ENCODE measurements at places on chromosomes 5 and 9.

- DNase-seq = no peak
These were observed 27.3 kb upstream of the GFPT2 start for GRCh38 chr5:180380441-180380840.

DNA sequence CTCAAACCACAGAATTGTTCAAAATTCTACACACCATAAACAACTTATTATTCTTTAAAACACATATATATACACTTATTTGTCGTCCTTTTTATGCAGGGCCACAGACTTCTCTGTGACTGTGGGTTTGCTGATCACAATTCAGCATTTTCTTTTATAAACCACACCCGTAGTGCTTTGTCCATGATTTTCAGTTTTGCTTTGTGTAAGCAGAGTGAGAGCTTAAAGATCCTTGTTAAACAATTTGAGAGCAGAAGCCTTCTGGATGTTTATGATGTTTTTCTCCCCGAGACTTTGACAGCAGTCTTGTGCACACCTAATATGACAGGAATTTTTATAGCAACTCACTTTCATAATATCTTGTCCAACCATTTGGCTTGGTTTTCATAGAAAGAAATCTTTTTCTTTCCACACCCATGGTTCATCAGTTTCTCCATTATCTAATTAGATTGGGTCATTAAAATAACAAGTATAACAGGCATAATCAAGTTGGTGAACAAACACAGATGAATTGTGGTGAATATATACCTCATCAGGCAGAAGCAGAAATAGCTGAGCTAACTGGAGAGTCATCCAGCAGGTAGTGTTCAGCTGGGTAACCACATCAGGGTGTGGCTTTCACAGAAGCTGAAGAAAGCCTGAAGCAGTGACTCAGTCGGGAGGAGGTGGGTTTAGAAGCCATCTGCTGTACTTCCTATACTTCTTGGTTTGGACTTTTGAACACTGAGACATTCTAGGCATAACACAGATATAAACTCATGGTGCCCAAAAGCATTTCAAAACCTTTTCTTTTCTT lies 232.8 kb downstream of the DOCK8 start:
- DNase-seq = no peak

DNA sequence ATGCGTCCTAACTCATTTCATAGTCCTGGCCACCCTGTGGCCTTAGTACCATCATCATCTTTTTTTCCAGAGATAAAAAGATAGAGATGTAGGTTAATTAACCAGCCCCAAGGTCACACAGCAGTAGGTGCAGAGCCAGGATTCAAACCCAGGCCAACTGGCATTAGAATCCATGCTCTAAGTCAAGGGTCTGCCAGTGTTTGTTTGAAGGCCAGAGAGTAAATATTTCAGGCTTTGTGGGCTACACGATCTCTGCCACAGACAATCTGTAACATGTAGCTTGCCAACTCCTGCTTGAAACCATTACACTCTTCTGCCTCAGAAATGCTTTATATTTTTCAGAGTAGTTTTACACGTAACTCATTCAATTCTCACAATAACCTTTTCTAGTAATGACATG lies 119.6 kb downstream of the EFNA5 start:
- no peak for DNase-seq

GRCh38 chr9:115777610-115778009 lies 376.0 kb upstream of the PAPPA start:
- no peak for DNase-seq

- DNase-seq = no peak
These were observed 39.1 kb downstream of the FBN2 start for GRCh38 chr5:128498844-128499455.

GRCh38 chr9:72794946-72795345 lies 157.9 kb downstream of the ALDH1A1 start:
- no peak for DNase-seq

GRCh38 chr5:14707811-14708390 lies 43.4 kb downstream of the OTULIN start:
- DNase-seq = no peak

DNA sequence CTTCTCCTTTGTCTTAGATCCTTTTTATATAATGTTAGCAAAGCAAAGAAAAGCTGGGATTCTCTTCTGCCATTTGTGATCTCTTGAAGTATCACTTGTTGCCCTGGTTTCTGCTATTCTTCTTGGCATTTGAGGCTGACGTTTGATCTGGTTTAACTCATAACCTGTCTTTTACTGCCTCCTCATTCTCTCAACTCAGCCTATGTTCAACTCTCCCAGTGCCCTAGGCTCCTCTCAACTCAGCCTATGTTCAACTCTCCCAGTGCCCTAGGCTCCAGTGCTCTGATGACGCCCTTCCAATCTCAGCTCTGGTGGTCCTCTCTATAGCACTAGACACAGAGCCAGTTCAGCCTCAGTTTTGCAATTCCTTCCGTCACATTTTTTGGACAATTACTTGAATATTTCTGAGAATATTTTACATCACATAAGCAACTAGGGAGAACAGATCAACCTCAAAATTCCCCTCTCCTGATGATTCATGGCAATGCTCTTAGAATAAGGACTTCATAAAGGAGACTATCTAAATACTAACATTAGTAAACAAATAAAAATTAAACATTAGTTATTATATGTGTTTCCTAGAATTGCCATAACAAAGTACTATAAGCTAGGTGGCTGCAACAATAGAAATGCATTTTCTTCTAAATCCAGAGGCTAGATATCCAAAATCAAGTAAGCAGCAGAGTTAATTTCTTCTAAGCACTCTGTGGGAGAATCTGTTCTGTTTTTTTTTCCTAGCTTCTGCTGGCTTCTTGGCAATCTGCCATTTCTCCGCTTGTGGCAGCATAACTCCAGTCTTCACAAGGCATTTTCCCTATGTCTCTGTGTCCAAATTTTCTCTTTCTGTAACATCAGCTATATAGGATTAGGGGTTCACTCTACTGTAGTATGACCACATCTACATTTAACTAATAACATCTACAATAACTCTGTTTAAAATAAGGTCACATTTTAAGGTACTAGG lies 662.1 kb upstream of the FTMT start:
- DNase-seq = no peak

DNA sequence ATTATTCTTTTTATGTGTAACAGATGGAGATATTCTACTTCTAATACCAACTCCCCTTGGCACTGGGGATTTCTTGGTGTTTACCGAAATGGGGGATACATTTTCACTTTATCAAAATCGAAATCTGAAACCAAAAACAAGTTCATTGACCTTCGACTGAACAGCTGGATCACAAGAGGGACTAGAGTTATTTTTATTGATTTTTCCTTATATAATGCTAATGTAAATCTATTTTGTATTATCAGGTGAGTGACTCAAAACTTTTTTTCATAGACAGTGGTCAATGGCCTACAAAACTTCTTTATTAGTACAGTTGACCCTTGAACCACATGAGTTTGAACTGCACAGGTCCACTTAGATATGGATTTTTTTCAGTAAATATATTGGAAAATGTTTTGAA lies 10.2 kb downstream of the PKD2L2 start:
- DNase-seq = no peak

DNA sequence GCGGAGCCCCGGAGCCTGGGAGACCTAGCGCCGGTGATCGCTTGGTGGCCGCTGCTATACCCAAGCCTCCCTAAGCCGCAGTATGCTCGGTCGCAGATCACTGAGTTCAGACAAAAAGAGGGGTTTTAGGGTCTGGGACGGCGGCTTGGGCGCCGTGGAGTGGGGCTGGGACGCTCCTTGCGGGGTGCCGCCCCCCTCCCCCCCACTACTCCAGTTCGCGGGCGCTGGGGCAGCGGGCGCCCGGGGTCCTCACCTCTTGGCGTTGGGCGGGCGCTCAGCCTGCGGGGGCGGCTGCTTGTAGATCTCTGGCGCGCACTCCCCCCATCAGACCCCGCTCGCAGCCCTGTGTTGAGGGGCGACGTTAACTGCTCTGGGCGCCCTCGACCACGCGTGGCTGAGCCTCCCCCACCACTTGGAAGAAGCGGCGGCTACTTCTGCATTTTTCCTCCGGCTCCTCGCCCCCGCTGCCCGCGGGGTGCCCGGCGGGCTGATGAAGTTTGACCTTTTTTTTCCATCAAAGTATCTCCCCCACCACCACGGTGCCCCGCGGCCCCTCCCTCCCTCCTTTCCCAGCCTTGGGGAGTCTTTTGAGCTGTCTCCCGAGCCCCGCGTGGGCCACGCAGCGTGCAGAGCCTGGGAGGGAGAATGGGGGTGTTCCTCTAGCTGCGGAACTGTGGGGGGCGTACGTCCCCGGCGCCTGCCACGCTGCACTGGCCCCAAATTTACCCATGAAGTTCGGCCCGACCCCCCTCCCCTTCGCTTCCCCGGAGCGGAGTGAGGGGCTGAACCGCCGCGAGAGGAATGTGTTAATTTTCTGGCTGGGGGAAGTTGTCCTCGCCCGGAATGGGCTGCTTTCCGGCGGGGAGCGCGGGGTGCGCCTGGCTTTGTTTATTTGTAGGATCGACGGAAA lies 1.2 kb downstream of the CXXC5 start:
- no peak for DNase-seq

GRCh38 chr5:83368319-83368718 lies 103.2 kb upstream of the VCAN start:
- DNase-seq = no peak

DNA sequence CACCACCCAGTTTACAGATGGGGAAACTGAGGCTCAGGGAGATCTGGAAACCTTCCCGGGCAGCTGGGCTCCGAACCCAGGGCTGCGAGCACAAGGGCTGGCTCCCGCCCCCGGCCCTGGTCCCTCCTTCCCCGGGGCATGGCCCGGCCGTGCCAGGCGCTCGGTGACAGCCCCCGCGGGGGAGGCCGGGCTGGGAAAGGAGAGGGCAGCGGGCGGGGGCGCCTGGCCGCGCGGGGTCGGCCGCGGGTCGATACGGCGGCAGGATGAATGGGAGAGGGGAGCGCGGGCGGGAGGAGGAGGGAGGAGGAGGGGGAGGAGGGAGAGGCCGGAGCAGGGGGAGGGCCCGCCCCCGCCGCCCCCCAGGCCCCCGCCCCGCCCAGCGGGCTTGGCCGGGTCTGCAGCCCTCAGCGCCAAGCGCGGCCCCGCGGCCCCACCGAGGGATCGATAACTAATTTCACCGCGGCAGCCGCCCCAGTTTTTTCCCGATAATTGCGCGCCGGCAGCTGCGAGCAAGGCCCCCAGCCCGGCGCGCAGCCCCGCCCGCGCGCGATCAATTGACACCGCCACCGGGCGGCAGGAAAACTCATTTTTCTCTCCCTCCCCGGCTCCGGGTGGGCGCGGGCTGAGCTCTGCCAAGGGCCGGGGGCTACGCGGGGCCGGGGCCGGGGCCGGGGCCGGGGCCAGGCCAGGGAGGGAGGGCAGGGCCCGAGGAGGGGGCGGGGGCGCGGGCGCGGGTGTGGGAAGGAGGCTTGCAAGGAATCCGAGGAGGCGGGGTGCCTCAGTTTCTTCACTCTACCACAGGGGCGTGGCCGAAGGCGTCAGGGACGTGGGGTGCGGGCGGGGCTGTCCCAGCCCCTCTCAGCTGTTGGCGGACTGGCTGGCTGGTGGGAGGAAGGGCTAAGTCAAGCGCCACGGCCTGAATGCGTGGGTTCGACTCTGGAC lies 52.1 kb downstream of the C9orf50 start:
- peak; percentile 79 for DNase-seq

GRCh38 chr5:149667829-149668330 lies 62.2 kb upstream of the PPARGC1B start:
- DNase-seq = no peak

GRCh38 chr5:138186002-138186447 lies 7.1 kb downstream of the KIF20A start:
- DNase-seq = no peak

GRCh38 chr5:61534481-61535267 lies 202.6 kb downstream of the ZSWIM6 start:
- DNase-seq = no peak
